K562 (cell line): ENCODE measurements at places on chromosomes 2 and 18. TPM values are rescaled to one million over a fixed set of nuclear protein-coding genes. Genes with fewer than 3 reads are reported as not detected.

Gene ALLC
- polyA plus RNA-seq, result not detected in 2 replicates

Gene EFHD1
- 2.8 and 3.1 TPM in 2 replicates for polyA plus RNA-seq

Gene PCARE
- not detected in 2 replicates for polyA plus RNA-seq

Gene NR4A2
- 2.5 and 3.2 TPM in 2 replicates for polyA plus RNA-seq

Gene SKA1
- 41.9 and 46.0 TPM in 2 replicates for polyA plus RNA-seq

Gene CWC22
- polyA plus RNA-seq, result 28.8 and 36.7 TPM in 2 replicates

DNA sequence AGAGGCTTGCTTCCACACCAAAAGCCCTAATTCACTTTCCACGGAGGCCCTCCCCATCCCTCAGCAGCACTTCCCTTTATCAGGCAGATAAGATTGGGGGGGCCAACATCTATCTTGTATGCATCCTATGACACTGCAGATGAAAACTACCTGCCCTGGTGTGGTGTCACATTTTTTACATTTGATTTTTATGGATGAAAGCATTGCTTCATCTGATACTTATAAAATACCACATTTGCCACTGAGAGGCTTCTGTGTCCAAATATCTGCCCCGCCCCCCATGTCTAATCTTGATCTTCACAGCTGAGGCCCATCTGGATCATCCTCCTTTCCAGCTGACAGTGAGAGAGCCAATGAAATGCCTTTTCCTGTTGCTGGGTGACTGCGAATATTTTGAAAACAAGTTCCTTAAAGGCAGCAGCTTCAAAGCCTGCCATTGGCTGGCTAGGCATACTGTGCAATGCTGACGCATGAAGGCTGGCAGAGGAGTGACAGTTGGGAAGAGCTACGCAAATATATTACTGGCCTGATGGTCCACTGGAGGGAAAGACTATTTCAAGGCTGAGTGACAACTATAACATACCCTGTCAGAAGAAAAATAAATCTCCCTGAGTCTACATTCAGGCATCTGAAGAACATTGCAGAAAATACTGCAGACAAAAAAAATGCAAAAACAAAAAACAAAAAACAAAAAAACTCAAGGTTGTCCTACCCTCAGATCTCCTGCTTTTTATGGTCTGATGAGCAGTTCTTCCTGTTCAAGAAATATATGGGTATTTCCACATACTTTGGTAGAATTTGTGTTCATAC, 318.7 kb downstream of the PDE11A start:
- H3K27me3 ChIP-seq, result no peaks in the 10 kb centered on the region
- H3K4me1 ChIP-seq, result peaks cover 37% of the 10 kb centered on the region
- no peak overlapping the region for H3K4me3 ChIP-seq
- DNase-seq, result peak; percentile 78

DNA sequence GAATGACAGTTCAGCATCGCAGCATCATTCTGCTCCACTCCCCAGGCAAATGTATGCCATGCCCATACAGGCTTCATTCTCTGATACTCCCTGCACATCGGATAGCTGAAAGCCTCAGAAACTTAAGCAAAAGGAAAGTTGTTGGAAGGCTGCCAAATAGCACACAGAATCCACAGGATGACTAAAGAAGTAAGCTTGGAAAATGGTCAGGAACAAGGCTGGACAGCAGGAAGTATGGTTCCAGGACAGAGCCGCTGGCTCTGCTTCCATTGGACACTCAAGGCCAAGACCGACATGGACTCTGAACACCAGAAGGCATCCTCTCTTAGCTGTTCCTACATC, 256.5 kb downstream of the CDH20 start:
- H3K4me3 ChIP-seq, result no peak overlapping the region
- no peaks in the 10 kb centered on the region for H3K4me1 ChIP-seq
- no peaks in the 10 kb centered on the region for H3K27me3 ChIP-seq
- no peaks in the 10 kb centered on the region for H3K36me3 ChIP-seq

DNA sequence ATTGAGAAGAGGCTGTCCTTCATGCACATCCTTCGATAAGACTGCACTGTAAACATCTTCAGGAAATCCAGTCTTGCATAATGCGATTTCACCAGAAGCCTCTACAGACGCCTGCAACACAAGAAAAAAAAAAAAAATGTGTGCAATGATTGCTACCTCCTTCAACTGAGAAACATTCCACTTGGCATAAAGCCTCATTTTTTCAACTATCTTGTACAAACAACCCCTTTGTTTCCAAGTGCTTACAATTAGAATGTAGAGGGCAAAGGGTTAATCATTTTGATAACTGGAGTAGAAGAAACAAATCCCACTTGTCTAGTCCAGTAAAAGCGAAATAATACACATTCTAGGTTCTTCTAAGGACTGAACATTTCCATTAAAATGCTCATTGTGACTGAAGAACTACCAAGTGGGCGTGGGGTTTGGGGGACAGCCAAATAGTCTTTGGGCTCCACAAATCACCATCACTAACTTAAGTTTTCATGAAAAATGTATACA, 29.2 kb downstream of the CDH2 start:
- DNase-seq, result no peak
- H3K27me3 ChIP-seq, result no peaks in the 10 kb centered on the region
- no peaks in the 10 kb centered on the region for H3K4me1 ChIP-seq
- no peaks in the 10 kb centered on the region for H3K36me3 ChIP-seq
- no peak overlapping the region for H3K27ac ChIP-seq
